ENCODE measurements at places on chromosomes 7 and 10.

DNA sequence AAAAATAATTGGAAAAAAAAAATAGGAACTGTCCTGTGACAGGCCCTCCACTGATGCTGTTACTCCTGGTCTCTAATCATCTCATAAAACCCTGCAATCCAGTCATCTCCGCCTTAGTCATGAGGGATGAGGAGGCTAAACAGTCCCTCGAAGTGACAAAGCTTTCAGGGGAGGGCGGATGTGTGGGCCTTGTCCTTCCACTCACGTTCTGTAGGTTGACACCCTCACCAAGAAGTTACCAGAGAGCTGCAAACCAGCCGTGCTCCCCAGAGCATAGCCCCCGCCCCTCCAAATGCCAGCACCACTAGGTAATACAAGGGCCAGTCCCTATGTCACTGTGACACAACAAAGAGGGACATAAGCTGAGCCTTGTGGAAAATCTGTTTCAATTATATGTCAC lies 11.9 kb downstream of the COBL start:
- DNase-seq: no peak

- no peak for DNase-seq
Observed at GRCh38 chr7:106824458-106824857, 40.6 kb upstream of the PIK3CG start.

DNA sequence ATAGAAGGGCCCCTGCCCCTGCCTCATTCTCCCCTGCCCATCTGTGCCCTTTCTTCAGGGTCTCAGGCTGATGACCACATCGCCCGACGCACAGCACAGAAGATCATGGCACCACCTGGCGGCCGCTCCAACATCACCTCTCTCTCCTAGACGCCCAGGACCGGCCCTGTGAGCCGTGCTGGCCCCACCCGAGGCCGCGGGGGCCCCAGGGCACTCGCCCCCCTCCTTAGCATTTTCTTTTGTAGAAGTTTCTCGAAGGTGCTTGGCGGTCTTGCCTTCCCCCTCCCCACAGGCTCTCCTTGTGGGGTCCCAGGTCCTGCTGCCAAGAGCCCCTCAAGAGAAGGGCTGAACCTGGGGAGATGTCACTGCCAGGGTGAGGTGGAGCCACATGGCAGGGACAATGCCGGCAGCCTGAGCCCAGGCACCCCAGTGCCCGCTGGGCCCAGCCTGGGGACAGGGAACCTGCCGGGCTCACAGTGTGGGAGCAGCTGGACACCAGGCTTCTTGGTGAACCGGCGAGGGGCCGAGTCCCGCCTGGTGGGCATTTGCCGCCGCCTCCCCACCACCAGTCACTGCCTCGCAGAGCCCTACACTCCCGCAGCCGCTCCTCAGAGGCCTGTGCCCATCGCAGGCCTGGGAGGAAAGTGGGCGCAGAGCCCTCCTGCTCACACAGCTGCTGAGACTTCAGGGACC lies 18.2 kb downstream of the DPYSL4 start:
- no peak for DNase-seq

DNA sequence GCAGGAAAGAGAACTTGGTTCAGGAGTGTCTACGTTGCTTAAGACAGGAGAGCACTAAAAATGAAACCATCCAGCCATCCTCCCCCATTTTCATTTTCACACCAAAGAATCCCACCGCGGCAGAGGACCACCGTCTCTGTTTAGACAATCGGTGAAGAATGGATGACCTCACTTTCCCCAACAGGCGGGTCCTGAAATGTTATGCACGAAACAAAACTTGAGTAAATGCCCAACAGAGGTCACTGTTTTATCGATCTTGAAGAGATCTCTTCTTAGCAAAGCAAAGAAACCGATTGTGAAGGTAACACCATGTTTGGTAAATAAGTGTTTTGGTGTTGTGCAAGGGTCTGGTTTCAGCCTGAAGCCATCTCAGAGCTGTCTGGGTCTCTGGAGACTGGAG lies 1.4 kb upstream of the IL6 start:
- DNase-seq: no peak

DNA sequence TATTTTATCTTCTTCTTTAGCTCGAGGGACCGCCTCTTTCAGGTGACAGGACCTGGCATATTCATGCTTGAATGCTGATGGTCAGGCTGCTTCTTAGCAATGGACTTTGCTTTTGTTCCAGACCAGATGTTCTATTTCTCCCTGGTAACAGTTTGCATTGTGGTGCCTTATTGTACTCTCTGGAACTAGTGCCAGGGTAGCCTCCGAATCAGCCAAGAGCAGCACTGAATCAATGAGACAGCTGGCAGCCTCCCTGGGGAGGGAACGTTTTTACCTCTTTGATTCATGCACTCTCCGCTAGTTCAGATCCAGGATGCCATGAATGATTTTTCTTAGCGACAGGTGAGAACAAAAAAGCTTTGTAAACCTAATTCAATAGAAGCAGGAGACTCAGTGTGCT lies 54.1 kb upstream of the NXPH1 start:
- no peak for DNase-seq

DNA sequence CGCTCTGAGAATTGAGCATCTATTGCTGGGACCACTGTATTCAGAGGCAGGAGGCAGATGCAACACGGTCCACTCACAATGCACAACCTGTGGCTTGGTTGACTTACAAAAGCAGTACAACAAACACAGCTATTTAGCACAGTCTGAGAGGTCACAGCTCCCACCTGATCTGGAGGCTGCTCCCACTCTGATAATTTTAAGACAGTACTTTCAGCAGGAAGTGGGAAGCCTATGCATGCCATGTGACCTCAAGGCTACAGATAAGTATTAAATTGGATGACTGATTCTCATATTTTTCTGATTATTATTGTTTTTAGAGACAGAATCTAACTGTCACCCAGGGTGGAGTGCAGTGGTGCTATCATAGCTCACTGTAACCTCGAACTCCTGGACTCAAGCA lies 659.3 kb downstream of the PARD3 start:
- no peak for DNase-seq

GRCh38 chr7:102079140-102080018 lies 207.3 kb upstream of the SH2B2 start:
- DNase-seq: no peak

GRCh38 chr7:29989257-29989995 lies at the start of gene SCRN1:
TSS of gene SCRN1 (minus strand) at chr7:29989801. CDS start at chr7:29969067, 20,734 bp downstream.
- no peak for DNase-seq

- no peak for DNase-seq
Observed at GRCh38 chr10:7672341-7673134, 5.8 kb upstream of the ITIH5 start.

DNA sequence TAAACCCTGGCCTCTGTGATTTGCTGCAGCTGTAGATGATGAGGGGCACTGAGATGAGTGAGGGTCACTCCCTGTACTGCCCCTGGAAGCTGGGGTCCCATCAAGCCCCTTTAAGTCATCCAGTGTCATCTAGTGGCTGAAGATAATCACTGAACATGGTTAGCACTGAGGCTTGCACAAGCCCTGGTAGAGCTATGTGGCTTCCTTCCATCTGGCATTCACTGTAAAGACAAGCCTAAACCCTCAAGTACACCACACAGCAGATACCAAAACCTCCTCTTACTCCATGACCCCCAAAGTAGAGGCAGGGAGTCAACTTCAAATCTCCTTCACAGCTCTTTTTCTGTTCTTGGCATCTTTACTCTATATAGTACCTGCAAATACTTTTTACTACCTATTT lies 72.7 kb upstream of the MRLN start:
- no peak for DNase-seq

DNA sequence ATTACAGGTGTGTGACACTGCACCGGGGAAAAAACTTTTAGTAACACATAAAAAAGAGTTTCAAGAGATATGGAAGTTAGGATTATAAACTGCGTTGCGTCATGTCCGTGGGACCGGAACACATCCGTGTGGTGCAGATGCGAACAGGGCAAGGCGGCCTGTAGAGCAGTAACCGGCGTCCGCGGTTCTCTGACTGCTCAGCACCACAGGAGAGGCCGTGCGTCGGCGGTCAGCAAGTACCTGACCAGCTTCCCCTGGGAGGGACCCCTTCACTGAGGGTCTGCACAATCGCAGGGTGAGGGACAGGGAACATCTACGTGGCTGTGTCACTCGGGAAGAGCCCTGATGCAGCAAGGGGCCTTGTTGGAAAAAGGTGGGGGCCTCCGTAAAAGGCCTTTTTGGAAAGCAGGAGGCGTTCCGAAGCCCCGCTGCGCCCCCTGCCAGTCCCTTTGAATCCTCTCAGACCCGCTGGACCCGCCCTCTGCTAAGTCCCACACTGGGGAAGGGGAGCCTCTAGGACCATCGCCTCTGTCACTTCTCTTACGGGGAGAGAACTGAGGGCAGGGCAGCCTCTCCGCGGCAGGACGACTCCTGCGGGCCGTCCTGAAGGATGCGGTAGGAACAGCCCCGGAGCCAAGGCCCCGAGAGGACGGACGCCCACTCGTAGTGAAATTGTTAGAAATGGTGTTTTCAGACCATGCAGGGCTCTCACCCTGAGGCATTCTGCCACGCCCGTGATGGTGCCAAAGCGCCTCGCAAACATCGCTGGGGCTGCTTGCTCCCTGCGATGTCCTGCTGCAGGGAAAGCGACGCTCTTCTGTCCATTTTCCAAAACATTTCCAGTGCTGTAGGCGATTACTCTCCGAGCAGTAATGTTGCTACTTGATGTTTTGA lies 771.6 kb upstream of the COBL start:
- DNase-seq: no peak

- DNase-seq: no peak
Observed at GRCh38 chr10:94123258-94123995, 129.7 kb downstream of the PLCE1 start.

DNA sequence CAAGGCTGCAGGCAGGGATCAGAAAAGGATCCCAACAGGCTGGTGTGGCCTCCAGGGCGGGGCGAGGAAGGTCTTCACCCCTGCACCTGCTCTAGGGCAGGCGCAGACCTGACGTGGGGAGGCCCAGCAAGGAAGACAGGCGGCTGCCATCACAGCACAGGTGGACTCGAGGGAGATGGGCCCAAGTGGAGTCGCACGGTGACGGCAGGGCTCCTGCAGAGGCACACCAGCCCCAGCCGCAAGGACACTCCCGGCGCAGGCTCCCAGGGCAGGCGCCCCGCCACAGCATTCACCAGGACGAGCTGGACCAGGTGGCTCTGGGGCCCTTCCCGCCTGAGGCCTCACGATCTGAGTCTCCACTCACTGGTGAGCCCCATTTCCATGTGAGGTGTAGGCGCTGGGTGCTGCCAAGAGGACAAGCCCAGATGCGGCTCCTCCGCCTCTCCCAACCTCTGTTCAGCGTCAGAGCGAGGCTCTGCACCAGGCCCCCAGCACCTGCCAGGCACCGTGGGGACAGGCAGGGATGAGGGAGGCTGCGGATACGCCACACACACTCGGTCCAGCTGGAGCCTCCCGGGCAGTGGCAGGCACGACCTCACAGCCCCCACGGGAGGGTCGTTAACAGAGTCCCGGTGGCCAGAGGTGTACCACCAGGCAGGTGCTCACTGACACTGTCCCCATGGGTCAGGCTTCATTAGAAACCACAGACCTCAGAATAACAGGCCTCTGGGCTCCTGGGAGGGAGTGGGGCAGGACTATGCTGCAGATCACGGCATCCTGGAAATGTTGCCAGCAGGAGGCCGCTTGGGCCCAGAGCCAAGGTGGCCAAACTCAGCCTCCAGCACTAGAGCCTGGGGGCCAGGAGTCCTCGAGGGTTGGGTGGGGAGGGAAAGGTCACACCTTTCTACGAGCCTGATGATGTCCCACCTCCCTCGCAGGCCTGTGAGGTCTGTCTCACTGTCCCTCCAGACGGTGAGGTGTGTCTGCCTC lies 111.6 kb downstream of the MAD1L1 start:
- no peak for DNase-seq

GRCh38 chr10:115931309-115931708 lies 341.7 kb downstream of the GFRA1 start:
- no peak for DNase-seq

DNA sequence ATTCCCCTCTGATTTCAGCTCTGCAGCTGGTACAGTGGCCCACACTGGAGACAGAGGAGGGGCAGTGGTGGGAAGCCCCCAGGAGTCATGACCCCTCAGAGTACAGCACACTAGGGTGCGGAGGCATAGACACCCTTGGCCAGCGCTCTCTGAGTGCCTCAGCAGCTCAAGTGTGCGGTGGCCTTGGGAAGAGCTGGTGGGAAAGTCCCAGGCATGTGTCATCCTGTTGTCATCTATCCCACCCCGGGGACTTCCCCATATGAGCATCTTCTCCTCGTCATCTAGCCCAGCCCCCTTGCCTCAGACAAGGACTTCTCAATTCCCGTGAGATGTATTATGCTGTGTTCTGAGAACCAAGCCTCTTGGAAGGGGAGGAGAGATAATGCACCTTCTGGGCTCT lies 15.6 kb upstream of the PPIF start:
- peak; percentile 67 for DNase-seq

DNA sequence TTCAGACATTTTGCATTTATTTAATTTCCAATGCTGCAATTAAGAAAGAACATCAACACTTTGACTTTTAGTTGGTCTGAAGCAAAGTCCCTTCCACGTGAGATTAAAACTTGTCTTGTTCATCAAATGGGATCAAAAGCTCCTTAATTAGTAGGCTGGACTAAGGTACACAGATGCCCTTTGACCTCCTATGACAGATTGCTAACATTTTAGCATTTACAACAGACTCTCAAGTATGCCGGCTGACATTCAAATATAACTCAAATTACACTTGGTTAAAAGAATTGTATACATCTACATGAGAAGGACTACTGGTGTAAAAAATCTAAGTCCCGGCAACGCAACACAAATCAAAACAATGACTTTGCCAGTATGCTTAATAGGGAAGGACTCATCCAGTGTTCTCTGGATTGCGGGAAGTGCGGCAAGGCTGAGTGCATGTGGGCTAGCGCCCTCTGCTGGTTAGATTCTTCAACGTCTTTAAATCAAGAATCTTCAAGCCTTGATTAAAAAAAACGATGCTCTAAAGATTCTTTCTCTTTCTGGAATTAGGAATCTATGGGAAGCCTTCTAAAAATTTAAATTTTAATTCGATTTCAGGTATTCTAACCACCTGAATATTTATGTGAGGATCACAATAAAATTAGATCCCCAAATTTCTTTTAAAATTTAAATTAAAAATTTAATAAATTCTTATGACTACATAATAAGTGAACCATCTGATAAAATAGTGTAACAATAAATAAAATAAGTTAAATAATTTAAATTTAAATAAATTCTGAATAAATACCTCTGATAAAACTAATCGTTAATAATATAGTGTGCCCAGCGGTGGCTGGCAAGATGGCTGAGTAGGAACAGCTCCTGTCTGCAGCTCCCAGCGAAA lies 444.7 kb downstream of the DGKB start:
- DNase-seq: peak; percentile 35

All from T-helper 1 cell (primary cell).